Spleen (tissue), 13 donors: ENCODE measurements at places on chromosomes 7 and 10. TPM values are rescaled to one million over a fixed set of nuclear protein-coding genes. Genes with fewer than 3 reads are reported as not detected.

GRCh38 chr10:83542774-83543411 lies 596.4 kb upstream of the GHITM start:
- no peaks in the 10 kb centered on the region for H3K27me3 ChIP-seq
- H3K27ac ChIP-seq: no peak overlapping the region
- H3K4me1 ChIP-seq: no peaks in the 10 kb centered on the region
- H3K36me3 ChIP-seq: no peaks in the 10 kb centered on the region
- H3K4me3 ChIP-seq: no peak overlapping the region

DNA sequence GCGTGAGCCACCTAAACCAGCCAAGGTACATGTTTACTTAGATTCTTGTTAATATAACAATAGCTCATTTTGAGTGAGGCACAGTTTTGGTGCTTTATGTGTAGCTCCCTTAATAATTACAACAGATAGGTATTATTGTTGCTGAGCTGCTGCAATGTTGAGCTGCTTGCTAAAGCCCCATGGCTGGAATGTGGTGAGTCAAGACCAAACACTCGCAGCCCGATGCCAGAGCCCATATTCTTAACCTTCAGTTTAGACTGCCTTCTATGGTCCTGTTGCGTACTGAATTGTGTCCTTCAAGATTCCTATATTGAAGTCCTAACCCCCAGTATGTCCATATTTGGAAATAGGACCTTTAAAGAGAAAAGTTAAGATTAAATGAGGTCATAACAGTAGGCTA lies 407.1 kb downstream of the NEBL start:
- H3K27ac ChIP-seq: no peak overlapping the region
- no peaks in the 10 kb centered on the region for H3K4me1 ChIP-seq
- DNase-seq: no peak
- no peaks in the 10 kb centered on the region for H3K36me3 ChIP-seq
- H3K4me3 ChIP-seq: no peak overlapping the region

- H3K4me1 ChIP-seq: no peaks in the 10 kb centered on the region
- no peak overlapping the region for H3K4me3 ChIP-seq
- H3K27me3 ChIP-seq: no peaks in the 10 kb centered on the region
- H3K36me3 ChIP-seq: no peaks in the 10 kb centered on the region
Observed at GRCh38 chr10:118370499-118370898, 28.4 kb upstream of the FAM204A start.

DNA sequence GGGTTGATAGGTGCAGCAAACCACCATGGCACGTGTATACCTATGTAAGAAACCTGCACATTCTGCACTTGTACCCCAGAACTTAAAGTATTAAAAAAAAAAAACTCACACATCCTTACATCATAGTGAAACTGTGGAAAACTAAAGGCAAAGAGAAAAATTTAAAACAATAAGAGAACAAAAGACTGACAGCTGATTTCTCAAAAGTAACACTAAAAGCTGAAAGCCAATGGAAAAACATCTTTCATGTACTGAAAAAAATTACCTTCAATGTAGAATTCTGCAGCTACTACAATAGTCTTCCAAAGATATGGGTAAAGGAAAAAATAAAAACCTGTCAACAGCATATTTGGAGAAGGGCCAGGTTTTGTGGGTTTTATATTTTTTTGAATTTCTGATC lies 729.1 kb upstream of the NRP1 start:
- no peak for DNase-seq
- no peaks in the 10 kb centered on the region for H3K27me3 ChIP-seq
- no peaks in the 10 kb centered on the region for H3K4me1 ChIP-seq
- H3K36me3 ChIP-seq: no peaks in the 10 kb centered on the region
- H3K4me3 ChIP-seq: no peak overlapping the region

DNA sequence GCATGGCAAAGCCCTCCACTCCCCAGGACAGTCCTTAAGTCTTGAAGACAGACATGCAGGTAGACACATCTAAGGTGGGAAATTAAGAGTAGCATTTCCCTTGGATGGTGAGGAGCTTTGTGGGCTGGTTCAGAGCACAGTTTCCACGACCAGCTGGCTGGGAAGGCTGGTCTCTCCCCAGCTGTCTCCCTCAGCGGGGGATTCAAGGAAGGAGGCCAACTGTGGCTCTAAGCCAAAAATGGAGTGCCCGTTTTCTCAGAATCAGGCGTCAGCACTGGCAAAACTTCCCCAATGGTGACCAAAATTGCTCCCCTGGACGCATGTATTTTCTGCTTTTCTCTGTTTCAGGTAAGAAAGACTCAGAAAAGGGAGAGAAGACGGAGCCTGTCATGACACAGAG lies 230.6 kb upstream of the FZD8 start:
- H3K27ac ChIP-seq: no peak overlapping the region
- no peaks in the 10 kb centered on the region for H3K27me3 ChIP-seq
- H3K36me3 ChIP-seq: no peaks in the 10 kb centered on the region
- no peaks in the 10 kb centered on the region for H3K4me1 ChIP-seq

DNA sequence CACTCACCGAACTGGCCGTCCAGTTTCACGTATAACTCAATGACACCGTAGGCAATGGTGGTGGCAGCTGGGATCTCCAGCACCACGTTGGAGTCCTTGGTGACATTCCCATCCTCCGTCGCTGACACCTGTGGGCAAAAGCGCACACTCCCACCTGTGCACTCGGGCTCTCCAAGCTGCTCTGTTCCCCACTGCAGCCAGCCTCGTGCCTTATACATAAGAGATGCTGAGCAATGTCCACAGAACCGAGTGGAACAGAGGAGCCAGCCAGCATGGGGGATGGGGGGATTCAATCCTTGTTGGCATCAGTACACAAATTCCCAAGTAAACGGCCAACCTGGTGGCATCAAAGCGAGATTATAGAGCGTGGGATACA lies 40.0 kb downstream of the GSDME start:
- no peak overlapping the region for H3K27ac ChIP-seq
- H3K36me3 ChIP-seq: no peaks in the 10 kb centered on the region
- H3K4me1 ChIP-seq: peaks cover 61% of the 10 kb centered on the region
- no peak overlapping the region for H3K4me3 ChIP-seq
- no peaks in the 10 kb centered on the region for H3K27me3 ChIP-seq

- peak; percentile 54 for DNase-seq
- H3K36me3 ChIP-seq: no peaks in the 10 kb centered on the region
- H3K4me3 ChIP-seq: no peak overlapping the region
Observed at GRCh38 chr10:71435571-71436267, 39.0 kb downstream of the CDH23 start.

- H3K27me3 ChIP-seq: no peaks in the 10 kb centered on the region
Observed at GRCh38 chr10:82089327-82089726, 214.3 kb downstream of the NRG3 start.

GRCh38 chr10:123766012-123766411 lies 99.9 kb downstream of the GPR26 start:
- no peaks in the 10 kb centered on the region for H3K27me3 ChIP-seq
- H3K36me3 ChIP-seq: peaks cover 28% of the 10 kb centered on the region
- H3K4me3 ChIP-seq: no peak overlapping the region
- DNase-seq: no peak

- H3K27ac ChIP-seq: no peak overlapping the region
- H3K36me3 ChIP-seq: no peaks in the 10 kb centered on the region
- DNase-seq: no peak
- peaks cover 33% of the 10 kb centered on the region for H3K4me1 ChIP-seq
- H3K27me3 ChIP-seq: no peaks in the 10 kb centered on the region
Observed at GRCh38 chr7:140922741-140923345, 1.9 kb downstream of the BRAF start.

DNA sequence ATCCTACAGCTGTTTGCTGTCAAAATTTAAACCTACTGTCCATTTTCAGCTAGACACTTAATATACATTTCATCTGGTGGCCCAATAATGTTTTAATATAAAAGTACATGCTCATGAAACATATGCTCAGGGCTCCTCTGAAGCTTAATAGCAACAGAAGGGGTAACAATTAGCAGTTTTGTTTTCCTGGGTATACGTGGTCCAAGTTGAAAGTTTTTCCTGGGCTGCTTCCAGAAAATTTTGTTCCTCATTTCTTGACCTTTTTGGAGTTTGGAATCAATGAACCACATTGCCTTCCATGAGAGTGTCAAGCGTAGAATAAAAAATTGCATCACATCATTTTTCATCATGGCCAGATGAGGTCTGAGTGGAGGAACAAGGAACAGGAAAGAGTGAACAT lies 537.3 kb upstream of the MGMT start:
- H3K36me3 ChIP-seq: no peaks in the 10 kb centered on the region
- no peaks in the 10 kb centered on the region for H3K4me1 ChIP-seq
- no peak overlapping the region for H3K27ac ChIP-seq
- H3K4me3 ChIP-seq: no peak overlapping the region

- no peak overlapping the region for H3K4me3 ChIP-seq
- H3K4me1 ChIP-seq: no peaks in the 10 kb centered on the region
- H3K27me3 ChIP-seq: no peaks in the 10 kb centered on the region
- H3K27ac ChIP-seq: no peak overlapping the region
- no peak for DNase-seq
Observed at GRCh38 chr10:63058236-63058635, 74.9 kb upstream of the NRBF2 start.

DNA sequence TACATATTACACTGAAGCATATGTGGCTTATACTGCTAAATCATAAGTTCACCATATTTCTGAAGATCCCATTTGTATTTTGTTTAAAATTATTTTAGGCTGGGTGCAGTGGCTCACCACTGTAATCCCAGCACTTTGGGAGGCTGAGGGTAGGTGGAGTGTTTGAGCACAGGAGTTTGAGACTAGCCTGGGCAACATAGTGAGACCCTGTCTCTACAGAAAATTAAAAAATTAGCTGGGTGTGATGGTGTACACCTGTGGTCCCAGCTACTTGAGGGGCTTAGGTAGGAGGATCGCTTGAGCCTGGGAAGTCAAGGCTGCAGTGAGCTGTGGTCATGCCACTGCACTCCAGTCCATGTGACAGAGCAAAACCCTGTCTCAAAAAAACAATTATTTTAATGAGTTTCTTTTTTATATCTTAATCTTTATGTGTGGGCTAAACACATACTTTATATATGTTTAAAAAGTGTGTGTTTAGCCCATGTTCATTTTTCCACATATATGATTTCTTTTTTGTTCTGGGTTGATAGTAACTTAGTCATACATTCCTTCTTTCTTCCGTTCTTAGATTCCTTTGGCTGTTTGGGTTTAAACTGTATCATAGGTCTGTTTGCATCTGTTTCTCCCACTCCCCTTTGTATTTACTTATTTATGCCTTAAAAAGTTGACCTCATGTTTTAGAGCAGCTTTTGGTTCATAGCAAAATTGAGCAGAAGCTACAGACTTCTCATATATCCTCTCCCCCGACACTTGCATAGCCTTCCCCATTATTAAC lies 33.5 kb downstream of the RSBN1L start:
- no peak for DNase-seq
- H3K4me3 ChIP-seq: no peak overlapping the region

- H3K4me1 ChIP-seq: no peaks in the 10 kb centered on the region
- H3K36me3 ChIP-seq: no peaks in the 10 kb centered on the region
- DNase-seq: no peak
Observed at GRCh38 chr7:125098377-125098970, 168.8 kb upstream of the POT1 start.

- no peak for DNase-seq
- H3K27ac ChIP-seq: no peak overlapping the region
- H3K4me3 ChIP-seq: no peak overlapping the region
- no peaks in the 10 kb centered on the region for H3K4me1 ChIP-seq
Observed at GRCh38 chr10:7432884-7433726, 22.3 kb upstream of the SFMBT2 start.

DNA sequence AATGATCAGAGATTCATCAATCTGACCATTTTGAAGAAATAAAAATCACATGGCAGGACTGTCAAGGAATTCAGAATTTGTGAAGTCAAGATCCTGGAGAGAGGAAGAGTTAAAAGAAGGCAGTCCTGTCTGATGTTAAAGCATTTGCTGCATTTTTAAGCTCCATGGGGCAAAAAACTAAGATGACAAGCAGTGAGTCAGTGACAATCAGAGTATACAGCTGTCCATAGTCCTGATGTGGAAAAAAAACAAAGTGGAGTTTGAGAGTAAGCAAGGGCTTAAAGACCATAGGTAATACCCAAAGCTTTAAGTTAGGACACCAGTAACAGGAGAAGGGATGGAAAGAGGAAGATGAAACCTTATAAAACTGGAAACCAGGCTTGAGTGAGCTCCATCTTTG lies 412.7 kb upstream of the ANKRD30A start:
- H3K4me1 ChIP-seq: no peaks in the 10 kb centered on the region
- H3K4me3 ChIP-seq: no peak overlapping the region
- no peaks in the 10 kb centered on the region for H3K27me3 ChIP-seq
- no peaks in the 10 kb centered on the region for H3K36me3 ChIP-seq
- no peak for DNase-seq

GALNT17 gene
- 7.9 TPM for total RNA-seq

TMEM273 gene
- total RNA-seq: 26.7 TPM

CTAGE8 gene
- 0.84 TPM for total RNA-seq

AKR1C4 gene
- not detected for total RNA-seq

GTPBP10 gene
- total RNA-seq: 22.4 TPM

CFAP69 gene
- 11.1 TPM for total RNA-seq

ELAPOR2 gene
- total RNA-seq: 23.3 TPM

ZNF32 gene
- total RNA-seq: 42.4 TPM

ENTPD1 gene
- total RNA-seq: 86.6 TPM
